ENCODE measurements at places on chromosomes 7 and 10.

DNA sequence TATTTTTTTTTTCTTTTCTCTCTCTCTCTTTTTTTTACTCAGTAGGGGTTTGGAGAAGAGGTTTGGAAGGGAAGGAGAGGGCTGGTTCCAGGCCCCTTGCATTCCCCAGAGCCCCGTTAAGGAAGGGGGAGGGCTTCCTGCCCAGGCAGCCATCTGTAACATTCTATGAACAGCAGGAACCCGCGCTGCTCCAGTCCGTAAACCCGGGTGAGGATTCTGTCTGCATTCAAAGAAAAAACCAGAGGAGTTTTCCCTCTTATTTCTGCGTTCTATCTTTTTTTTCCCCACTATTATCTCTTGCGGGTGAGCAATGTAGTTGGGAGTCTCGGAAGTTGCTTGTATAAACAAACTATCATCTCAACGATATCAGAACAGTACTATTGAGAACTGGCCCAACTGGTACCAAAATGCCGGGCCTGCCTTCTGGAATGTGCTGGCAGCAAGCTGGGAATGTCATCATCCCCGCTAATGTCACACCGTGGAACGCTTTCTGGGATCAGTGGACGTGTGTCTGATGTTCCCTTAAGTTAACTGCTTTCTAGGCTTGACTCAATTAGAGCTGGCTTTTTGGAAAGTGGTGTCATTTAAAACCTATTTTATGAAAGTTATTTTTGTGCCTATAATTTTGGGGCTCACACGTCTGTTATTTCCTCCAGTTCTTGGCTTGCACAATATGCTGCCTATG lies 153.1 kb upstream of the MEOX2 start:
- DNase-seq = peak; percentile 49

DNA sequence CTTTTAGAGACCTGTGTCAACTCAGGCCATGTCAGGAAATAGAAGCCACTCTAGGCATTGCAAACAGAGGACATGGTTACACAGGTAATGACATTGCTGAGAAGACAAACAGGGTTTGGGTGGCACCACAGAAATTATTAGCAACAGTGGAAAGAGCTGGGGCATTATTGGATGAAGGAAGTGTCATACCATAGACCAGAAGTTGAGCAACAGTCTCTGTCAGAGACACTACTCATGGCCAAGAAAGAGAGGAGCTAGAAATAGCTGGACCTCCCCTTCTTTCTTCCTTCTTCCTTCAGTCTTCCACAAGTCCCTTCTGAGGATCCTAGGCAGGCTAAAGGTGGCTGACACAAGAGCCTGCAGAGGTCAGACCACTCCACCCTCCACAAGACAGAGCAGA lies 4.2 kb upstream of the LIPA start:
- DNase-seq = no peak

DNA sequence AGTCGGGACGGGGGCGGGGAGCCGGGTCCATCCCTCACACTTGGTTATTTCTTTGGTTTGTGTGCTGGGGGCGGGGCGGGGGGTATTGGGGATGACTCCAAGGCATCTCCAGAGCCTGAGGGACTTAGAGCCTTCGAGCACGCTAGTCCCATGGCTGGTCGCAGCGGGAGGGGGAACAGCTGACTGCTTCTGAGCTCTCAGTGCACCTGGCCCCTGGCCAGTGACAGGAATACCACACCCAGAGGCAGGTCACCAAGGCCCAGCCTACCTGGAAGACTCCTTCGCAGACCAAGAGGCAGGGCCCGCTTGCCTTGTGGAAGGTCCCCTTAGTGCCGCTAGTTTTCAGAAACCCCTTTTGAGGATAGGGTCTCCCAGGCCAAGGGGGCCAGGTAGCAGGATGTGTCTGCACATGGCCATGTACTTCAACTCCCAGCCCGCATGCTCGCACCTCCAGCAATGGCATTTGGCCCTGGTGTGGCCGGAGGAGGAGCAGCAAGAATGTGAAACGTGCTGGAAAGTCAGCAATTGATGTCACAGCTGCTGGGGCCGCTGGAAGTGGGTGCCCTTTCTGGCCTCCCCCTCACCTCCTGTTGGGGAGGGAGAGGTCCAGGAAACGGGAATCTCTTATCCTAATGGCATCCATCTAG lies 40.3 kb downstream of the AGAP3 start:
- DNase-seq = no peak

DNA sequence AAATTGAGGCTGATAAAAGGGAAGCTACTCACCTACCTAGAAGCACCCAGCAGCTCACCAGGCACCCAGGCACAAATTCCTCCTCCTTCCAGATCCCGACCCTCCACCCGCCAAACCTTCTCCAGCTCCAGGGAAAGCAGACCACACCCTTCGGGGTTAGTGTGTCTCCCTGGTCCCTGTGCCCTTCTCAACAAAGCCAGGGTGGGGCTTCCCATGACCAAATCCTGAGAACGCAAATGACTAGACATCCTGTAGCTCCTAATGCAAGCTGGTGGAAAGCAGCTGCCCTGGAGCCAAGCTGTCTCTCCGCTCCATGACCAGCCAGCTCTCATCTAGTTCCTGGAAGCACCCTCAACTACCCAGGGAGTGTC lies 4.4 kb downstream of the TBX20 start:
- no peak for DNase-seq

- no peak for DNase-seq
Measured at GRCh38 chr10:83076443-83076842, 1062.9 kb upstream of the GHITM start.

- DNase-seq = no peak
Measured at GRCh38 chr7:155774947-155775346, 37.3 kb downstream of the SHH start.

GRCh38 chr10:74787457-74787856 lies 38.9 kb upstream of the KAT6B start:
- DNase-seq = no peak

DNA sequence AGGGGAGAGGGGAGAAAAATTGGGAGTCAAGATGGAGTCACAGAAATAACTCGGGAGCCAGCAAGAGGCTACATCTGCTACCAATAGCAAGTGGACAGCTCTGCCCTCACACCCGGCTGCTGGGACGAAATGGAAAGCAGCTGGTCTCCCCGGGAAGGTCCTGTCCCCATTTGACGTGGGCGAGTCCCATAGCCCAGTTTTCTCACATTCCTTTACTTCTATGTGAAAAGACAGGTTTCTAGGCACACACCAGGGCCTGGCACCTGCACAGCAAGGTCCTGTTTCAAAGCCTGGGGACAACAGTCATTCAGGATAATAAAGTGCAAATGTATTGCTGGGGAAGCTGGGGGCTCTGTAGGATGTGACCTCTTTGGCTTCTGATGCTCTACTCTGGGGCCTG lies 162.6 kb downstream of the OAT start:
- no peak for DNase-seq

DNA sequence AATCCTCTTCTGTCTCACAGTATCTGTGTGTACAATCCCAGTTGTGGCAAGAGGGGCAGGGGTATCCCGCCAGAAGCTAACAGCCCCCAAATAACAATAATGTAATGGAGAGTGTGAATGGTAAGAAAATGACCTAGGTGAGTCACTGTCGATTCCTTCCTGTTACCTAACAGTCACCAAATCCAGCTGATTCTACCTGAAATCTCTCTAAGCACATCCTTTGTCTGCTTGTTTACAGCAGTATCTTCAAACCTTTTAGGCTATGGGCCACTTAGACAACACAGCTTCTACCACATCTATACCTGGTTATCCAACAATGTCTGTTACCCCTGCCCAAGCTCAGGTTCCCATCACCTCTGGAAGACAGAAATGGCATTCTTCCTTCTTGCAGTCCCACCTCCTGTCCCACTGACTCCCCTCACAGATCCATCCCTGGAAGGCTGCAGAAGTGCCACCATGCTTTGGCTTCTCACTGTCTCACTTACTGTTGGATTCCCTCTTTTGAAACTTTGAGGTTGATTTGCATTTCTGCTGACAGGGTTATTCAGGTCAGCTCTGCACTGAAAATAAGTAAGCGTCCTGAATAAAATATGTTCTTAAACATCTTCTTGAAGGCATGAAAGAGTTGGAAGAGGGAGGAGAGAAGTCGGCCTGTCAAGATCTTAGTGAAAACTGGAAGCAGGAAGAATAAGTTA lies 13.1 kb downstream of the PIP4K2A start:
- no peak for DNase-seq

DNA sequence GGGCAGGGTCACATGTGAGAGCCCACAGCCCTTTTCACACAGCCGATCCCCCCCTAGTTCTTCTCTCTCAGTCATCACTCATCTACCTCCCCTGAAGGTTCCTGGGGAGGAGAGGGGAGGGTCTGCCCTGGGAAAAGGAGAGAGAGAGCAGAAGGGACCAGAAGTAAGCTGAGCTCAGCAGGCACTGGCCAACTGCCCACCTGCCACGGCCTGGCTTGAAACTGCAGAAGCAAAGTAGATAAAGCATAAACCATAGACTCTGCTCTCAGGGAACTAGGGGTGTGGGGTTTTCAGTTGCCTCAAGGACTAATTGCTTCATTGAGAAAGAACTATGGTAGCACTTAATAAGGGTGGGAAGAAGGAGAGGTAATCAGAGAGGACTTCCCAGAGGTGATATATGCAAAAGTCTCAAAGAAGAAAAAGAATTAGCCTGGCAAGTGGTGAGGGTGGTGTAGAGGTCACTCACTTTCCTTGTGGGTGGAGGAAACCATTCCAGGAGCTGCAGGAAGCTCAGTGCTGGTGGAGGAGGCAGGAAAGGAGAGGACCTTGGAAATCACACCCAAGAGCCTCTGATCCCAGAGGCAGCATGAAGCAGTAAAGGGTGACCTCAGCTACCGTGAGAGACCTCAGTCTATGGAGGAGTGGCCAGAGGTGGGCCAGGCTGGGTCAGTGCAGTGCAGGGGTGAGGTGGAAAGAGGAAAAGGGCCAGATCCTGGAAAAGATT lies 17.2 kb downstream of the PILRA start:
- no peak for DNase-seq

DNA sequence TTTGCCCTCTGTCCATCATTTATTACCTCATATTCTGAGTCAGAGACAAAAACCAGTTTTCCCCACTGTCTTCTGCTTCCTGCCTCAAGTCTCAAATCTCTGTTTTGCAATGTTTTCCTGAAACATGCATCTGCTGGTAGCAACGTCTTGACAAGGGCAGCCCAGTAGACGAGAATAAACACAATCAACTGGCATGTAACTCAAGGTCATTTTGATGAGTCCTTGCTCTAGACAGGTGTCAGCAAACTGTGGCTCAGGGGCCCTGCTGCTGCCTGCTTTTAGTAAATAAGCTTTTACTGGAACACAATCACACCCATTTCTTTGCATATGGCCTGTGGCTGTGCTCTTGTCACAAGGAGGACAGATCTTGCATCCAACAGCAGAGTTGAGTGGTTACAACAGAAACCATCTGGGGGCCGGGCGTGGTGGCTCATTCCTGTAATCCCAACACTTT lies 59.8 kb downstream of the ITIH5 start:
- DNase-seq = no peak

DNA sequence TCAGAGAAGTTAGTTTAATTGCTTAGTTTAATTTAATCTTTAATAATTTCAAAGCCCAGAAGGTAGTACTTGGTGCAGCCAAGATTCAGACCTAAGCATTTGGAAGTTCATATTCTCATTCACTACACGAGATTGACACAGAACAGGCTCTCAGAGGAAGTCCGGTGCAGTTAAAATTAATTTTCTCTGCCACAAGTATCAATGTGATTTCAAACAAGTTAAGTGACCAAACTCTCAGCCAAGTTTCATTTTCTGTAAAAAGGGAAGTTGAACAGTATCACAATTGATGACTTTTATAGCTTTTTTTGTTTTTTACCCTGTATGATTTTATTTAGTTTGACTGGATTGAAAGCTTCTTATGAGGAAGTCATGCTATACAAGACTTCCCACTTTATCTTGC lies 1494.9 kb upstream of the LRRTM3 start:
- no peak for DNase-seq

GRCh38 chr10:77251297-77252013 lies 386.2 kb downstream of the KCNMA1 start:
- peak; percentile 61 for DNase-seq

DNA sequence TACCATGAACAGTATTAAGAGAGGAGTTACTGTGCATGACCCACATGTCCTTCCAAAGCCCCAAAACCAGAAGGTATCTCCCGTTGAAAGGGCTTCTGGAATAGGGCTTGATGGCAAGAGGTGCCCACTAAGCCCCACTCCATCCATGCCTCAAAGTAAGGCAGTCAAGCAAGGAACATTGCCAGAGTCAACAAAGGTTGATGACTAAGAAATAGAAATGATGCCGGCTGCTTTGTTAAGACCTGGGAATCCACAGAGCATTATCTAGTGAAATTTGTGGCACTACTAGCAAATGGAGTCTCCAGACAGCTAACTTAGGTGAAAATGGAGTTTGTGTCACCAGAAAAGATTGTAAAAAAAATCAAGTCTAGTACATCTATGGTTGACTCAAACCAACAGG lies 6.2 kb downstream of the SFR1 start:
- peak; percentile 47 for DNase-seq

- no peak for DNase-seq
Measured at GRCh38 chr7:20113427-20114027, 103.7 kb downstream of the MACC1 start.

DNA sequence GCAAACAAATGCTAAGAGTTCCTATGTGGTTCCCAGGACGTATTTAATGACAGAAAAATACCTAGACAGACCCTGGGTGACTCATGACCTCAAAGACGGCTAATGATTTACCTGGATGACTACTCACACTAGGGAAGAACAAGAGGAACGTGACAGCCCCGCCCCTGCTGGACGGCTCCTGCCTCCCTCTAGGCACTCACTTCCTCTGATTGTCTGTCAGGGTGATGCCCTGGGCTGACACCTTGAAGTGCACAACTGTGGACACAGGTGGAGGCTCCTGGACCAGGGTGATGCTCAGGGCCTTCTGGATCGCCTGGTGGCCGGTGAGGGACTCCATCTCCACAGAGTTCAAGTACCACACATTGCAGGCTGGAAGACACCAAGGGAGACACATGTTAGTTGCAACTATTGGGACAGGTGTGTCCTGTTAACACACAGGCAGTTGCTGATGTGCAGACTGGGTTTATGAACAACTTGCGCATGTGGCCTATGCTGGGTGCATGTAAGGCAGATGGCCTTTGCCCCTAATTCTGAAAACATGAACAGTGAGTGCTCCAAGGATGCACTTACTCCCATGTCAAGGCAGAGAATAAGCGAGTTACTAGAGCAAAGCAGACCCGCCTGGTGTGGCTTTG lies 298.3 kb downstream of the TNS3 start:
- no peak for DNase-seq

DNA sequence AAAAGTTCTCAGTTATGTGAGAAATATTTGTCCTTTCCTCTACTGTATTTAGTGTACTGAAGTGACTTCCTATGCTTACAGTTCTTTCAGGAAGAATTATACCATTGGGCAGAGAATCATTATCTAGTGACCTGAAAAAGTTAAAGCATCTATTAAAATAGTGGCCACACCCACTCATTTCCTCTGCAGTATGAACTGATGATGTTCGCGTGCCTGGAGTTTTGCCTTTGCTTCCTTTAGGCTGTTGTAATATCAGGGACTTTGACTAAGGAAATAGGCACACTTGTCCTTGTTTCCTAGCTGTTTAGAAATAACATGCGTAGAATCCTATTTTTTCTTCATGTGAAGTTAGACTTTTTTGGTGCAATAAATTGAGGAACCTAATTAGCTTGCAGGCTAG lies 100.7 kb downstream of the ZMYND11 start:
- no peak for DNase-seq

All from choroid plexus epithelial cell (primary cell).